Endothelial cell (in vitro differentiated cells): ENCODE measurements at places on chromosomes 3 and 15.

- no peak for DNase-seq
These were observed 5.1 kb upstream of the DNAH1 start for GRCh38 chr3:52310861-52311575.

- DNase-seq: no peak
These were observed 40.6 kb downstream of the SLC25A26 start for GRCh38 chr3:66261355-66261754.

DNA sequence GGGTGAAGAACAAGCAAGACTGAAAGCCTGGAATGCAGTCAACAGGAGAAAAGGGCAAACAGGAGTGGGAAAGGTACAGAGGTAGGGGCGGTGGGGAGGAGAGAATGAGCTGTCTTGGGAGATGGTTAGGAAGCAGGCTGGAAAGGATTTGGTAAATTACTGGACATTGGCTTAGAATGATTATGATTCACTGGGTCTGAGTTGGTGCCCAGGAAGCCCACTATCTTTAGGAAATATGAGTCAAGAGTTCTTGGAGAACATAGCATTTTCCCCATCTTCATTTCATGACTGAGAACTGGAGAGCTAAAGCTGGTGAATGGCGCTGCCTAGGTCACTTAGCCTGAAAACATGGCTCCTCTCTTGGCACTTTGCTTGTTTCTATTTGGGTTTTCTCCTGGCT lies 74.7 kb upstream of the C3orf80 start:
- no peak for DNase-seq

DNA sequence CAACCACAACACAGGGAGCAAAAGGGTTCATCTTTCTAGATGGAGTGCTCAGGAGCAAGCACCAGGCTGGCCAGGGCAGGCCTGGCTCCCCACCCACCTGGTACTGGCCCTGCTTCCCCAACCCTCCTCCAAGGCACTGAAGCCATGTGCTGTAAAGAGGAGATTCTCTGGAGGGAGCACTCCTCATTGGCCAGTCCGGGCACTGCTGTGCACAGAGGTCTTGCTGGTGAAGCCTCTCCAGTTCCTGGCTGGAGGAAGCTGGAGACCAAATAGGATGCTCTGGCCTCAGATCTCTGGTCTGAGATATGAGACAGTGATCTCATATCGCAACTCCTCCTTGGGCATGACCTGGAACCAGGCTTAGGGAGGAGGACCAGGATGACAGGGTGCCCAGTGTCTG lies 7.7 kb upstream of the SEMA3F start:
- DNase-seq: no peak

DNA sequence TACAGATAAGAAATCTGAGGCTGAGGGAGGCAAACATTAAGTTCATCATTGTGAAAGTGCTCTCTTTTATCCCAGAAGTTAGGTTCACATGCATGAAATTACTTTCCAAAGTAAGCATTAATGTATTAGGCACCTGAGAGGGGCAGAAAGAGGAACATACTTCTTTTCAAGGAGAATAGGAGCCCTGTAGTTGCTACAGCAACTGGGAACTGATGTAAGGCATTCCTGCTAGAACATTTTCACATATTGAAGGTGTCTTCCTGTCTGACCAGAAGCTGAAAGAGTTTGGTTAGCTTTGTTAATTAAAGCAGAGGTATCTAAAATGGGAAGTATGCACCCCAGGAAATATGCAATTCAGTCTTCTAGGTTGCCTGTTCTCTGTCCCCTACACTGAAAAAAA lies 65.5 kb upstream of the ZBTB20 start:
- no peak for DNase-seq

- DNase-seq: no peak
These were observed 43.5 kb downstream of the LPP start for GRCh38 chr3:188197388-188197847.

GRCh38 chr15:53525894-53526293 lies 233.6 kb downstream of the WDR72 start:
- DNase-seq: no peak

DNA sequence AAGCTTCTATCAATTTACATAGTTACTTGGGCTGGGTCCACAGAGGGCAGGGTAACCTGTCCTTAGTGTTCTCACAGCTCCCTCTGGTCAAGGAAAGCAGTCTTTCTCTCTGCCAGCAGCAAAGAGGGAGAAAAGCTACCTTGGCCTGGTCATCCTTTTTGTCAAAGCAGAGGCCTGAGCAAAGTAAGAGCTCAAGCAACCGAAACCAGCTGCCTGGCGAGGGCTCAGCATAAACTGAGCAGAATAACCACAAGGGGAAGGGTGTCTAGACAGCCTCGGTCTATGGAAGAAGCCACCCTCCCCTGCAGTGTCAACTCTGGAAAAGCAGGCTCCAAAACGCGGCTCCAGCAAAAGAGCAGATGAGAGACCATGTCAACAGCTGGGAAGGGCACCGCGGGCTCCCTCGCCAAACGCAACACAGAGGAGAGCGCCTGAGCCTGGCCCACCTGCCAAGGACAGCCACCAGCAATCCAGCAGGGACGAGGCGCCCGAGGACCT lies 17.4 kb downstream of the LRIG1 start:
- DNase-seq: no peak

GRCh38 chr15:48400086-48400485 lies 68.9 kb downstream of the DUT start:
- DNase-seq: no peak

- no peak for DNase-seq
These were observed 1134.8 kb downstream of the ROBO1 start for GRCh38 chr3:78632925-78633553.

DNA sequence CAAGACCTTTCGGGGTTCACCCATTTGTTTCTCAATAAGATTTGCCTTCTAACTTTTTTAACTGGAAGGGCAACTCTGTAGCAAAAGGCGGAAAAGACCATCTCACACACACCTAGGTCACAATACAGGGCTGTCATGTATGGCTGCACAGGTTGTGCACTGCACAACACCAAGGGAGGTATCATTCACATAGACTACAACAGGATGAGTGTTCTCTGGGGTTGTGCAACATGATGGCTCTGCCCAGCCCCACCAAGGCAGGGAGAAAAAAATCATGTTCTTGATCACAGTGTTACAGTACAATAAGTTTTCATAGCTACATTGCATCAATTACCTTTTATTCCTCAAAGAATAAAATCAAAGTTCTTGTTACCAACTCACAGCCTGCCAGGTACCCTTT lies 52.8 kb downstream of the ANXA2 start:
- no peak for DNase-seq

GRCh38 chr15:59999612-60000112 lies 4.4 kb upstream of the FOXB1 start:
- no peak for DNase-seq

- DNase-seq: no peak
These were observed 112.2 kb downstream of the CHL1 start for GRCh38 chr3:308597-309321.

DNA sequence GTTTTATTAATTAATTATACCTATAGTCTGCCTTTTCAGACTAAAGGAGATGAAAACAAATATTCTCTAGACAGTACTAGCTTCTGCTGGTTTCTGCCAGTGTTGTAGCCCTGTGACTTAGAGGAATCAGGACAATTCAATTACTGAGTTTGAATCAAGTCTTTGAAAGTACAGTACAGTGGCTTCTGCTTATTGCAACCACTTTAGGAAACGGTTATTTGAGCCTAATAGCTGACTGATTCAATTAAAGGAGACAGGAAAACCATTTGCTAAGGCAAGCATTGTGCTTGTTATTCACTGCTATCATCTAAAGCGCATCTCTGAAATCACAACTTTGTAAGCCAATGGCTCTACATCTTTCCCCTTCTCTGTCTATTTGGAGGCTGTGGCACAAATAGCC lies 90.1 kb upstream of the ARL6 start:
- DNase-seq: no peak

- no peak for DNase-seq
These were observed 15.8 kb downstream of the WNT7A start for GRCh38 chr3:13863965-13864595.

GRCh38 chr3:170826047-170826446 lies 43.9 kb downstream of the RPL22L1 start:
- DNase-seq: no peak

DNA sequence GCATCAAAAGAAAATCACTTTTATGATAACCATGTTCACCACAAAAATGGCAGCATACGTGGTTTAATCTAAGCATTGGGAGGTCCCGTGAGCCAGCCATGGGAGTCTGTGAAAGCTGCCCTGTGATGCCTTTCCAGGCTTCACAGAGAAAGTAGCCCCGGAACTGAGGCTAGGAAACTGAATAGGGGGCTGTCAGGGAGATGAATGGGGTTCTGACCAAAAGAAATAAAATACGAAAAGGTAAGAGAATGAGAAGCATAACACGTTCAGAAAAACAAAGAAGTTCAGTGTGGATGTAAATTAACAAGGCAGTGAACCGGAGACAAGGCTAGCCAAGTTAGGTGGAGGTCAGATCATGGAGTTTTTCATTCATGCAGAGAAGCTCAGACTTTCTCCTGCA lies 118.9 kb downstream of the ANXA2 start:
- DNase-seq: no peak
